Coronary artery (tissue), 2 donors: ENCODE measurements at places on chromosomes 5 and 9.

DNA sequence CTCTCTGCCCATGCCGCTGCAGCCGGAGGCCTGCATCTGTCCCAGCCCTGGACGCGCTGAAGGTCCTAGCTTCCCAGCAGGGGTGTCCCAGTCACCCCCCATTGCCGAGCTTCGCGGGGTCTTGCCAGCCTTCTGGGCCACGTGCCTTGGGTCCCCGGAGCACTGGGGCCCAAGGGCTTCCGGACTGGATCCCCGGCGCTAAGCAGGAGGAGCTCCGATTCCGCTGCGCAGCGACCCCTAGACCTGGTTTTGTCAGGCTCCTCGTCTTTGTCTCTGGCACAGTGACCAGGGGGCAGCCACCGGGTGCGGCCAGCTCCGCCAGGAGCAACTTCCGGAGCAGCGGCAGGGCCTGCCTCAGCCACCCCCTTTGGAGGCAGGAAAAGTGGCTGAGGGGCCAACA is 3.3 kb upstream of the IRX1 start:
- DNase-seq = no peak

DNA sequence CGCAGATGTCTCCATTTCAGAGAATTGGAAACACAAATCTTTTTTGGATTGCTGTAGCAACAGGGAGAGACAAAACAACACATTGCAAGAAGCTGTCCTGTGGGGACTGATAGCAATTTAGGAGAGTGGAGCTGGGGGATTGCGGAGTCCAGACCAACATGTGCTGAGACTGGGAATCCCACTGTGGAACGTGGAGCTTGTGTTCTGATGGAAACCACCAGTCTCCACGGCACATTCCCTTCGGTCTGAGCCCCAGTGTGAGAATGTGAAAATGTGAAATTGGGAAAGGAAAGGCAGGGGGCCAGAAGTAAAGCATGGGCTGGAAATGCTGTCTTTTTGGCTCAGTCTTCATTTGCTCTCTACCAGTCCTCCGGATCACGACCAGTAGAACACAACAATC is 348.8 kb upstream of the TNC start:
- DNase-seq = no peak

GRCh38 chr5:120913396-120913795 is 449.3 kb downstream of the PRR16 start:
- DNase-seq = no peak

GRCh38 chr9:1701113-1701512 is 314.0 kb upstream of the SMARCA2 start:
- no peak for DNase-seq

DNA sequence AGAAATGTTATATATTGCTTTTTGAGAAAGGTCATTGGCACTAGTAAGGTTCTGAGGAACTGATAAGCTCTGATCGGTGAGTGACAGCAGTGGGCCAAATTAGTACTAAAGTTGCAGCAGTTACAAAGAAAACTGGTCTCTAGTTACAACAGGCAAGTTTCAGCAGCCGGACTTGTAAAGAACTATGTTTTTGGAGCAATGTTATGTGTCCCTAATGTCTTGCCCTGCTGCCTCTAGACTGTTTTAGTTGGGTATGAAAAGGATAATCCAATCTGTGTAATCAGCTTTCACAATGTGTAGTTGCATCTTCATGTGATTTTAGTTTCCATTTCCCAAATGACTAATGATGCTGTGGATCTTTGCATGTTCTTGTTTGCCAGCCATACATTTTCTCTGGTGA is 113.5 kb downstream of the CAMK4 start:
- no peak for DNase-seq

- no peak for DNase-seq
Measured at GRCh38 chr9:76519075-76519835, 60.3 kb downstream of the GCNT1 start.

DNA sequence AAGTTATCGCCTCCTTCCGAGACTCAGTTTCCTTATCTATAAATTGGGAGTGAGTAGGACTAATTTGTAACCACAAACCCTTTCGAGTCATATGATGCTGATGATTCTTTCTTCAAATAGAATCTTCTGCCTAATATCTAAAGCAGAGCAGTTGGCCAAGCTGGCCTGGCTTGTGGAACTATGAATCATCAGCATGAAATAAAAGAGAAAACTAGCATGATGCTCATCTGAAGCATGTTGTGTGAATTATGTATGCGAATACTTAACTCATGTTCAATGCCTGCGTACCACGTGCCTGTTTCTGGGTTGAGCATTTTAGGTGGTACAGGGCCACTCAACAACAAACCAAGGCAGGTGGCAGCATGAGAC is 15.0 kb upstream of the ORM1 start:
- DNase-seq = no peak

- DNase-seq = no peak
Measured at GRCh38 chr5:176573564-176574296, 24.6 kb downstream of the CDHR2 start.

GRCh38 chr9:21294364-21294774 is 10.7 kb downstream of the IFNA5 start:
- DNase-seq = no peak

DNA sequence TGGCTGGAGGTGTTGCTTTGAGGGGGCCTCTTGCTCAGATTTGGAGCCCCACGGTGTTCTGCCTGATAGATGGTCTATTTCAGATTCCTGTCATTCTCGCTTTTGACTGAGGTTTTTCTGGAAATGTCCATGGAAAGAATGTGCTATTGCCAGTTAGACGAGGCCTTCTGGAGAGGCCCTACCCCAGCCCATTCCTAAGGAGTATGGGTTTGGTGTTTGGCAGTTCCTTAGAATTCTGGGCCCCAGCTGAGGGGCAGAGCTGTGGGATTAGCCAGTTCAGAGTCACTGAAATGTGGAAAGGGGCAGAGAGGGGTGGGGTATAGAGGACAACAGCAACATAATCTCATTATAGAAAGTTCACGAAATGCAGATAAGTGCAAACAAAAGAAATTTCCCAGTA is 50.5 kb downstream of the GALNT10 start:
- no peak for DNase-seq

GRCh38 chr5:160727296-160727997 is 124.6 kb downstream of the ATP10B start:
- DNase-seq = no peak

GRCh38 chr5:156685481-156685880 is 164.6 kb upstream of the PPP1R2B start:
- DNase-seq = no peak

GRCh38 chr5:88607492-88607891 is 275.5 kb downstream of the MEF2C start:
- no peak for DNase-seq

DNA sequence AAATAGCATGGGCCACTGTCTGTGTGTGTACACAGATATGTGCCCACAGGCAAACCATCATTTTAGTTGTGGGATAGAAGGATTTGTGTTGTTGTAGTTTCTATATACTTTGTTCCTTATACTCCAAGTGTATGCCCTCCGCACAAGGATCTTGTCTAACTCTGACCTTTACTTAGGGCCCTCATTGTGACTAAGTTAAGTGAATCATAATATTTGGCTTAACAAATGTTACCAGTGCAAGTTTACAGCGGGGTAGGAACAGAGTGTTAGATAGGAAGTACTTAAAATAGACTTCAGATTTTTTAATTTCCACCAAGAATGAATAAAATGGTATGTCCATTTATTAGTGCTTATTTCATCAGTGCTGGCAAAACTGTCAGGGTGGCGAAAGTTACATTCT is 29.5 kb upstream of the CYFIP2 start:
- no peak for DNase-seq

DNA sequence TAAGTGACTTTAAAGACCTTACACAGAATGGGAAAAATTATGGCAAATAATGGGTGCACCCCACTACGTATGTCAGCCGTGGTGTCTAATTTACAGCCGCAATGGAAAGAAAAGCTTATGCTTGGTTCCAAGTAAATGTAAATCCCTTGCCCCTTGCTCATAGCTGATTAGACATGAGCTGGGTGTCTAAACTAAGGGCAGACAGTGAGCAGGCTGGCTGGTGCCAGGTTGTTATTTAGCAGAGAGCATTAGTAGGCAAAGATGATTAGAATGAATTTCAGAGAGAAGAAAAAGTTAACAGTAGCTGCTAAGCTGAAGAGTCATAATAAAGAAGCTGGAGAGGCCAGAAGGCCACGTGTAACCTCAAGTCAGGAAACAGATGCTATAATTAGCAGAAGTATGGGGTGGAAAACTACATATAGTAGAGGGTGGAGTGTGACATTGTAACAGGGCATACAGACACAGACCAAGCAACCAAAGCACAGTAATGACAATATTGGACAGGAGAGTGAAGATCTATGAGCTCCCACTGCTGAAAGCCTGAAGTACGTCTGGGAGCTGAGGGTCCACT is 257.7 kb downstream of the MCTP1 start:
- no peak for DNase-seq

- no peak for DNase-seq
Measured at GRCh38 chr5:21071421-21071820, 1083.4 kb upstream of the CDH18 start.

GRCh38 chr9:75184471-75184870 is 96.2 kb downstream of the OSTF1 start:
- no peak for DNase-seq

DNA sequence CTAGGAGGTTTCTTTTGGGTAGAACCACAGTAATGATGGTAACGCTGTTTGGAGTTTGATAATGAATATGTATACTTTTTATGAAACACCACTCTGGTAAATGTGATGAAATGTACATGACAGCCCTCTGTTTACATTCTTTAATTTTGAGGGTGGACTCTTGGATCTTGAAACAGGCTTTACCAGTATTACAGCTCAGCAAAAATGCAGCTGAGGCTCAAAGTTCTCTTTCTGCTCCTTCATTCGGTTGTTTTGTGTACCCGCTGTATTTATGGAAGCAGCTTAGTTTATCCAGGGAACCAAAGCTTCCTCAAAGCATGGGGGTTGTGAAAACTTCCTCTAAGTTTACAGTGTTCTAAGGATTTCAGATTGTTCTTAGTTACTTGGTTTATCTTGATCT is 11.1 kb downstream of the GAPVD1 start:
- no peak for DNase-seq

DNA sequence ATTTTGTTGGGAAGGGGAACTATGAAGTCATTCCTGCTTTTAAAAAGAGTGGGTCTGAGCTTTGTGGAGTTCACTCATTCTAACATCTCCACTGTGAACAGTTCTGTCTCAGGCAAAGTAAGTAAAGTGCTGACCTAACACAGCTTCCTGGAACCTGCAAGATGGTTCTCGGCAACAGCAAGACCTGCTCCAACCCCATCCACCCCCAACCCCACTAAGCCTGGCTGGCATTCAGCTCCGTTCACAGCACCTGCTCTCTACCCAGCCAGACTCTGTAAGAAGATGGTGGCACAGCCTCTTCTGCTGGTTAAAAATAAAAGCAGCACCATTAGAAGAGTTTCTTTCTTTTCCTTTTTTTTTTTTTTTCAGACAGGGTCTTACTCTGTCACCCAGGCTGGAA is 42.0 kb downstream of the EPB41L4B start:
- DNase-seq = no peak

DNA sequence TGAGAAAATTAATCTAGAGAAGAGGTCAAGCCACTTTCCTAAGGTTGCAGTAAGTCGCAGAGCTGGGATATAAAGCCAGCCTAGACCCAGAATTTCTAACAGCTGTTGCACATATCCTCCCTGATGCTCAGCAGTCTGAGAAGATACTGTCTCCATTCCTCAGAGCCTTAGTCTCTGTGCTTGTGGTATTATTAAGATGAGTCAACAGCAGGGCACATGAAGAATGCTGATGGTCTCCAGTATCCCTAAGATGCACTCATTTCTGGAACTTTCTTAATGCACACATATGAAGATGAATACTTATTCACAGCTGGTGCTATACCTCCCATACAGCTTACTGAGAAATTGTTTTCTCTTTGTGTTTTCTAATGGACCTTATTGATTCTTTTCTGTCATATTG is 32.5 kb downstream of the SGCD start:
- no peak for DNase-seq

- DNase-seq = no peak
Measured at GRCh38 chr9:86713970-86714369, 233.3 kb downstream of the GAS1 start.

- DNase-seq = no peak
Measured at GRCh38 chr9:3756071-3756470, 230.3 kb upstream of the RFX3 start.

GRCh38 chr5:78760770-78761169 is 112.2 kb upstream of the LHFPL2 start:
- DNase-seq = no peak

DNA sequence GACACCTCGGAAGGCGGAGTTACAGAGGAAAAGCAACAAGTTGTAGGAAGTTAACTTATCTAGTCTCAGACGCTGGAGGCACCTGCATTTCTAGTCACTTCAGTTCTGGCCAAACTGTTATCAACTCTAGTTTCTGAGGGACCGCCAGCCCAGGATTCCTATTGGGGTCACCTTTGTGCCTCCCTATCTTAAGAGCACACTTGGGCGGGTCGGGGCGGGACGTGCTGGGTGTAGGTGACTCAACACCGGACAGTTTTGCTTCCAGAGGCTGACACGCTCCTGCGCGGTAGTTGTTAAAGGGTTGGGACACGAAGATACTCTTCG is 679 bp upstream of the KDM4C start:
- DNase-seq = no peak

DNA sequence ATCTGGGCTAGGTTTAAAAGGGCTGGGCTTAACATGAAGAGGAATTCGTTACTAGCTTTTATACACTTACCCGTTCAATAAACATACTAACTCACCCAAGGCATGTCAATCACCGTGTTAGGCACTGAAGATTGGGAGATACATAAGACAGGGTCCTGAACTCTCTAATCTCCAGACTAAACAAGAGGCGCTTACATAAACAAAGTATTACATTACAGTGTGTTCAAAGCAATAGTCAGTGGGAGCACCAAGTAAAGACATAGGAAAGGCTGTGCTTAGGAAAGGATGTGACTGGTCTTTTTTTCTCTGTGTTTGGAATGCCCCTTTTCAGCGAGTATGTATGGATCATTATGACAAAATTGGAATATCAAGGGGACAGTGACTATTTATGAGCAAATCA is 203.6 kb upstream of the ADRA1B start:
- DNase-seq = no peak

DNA sequence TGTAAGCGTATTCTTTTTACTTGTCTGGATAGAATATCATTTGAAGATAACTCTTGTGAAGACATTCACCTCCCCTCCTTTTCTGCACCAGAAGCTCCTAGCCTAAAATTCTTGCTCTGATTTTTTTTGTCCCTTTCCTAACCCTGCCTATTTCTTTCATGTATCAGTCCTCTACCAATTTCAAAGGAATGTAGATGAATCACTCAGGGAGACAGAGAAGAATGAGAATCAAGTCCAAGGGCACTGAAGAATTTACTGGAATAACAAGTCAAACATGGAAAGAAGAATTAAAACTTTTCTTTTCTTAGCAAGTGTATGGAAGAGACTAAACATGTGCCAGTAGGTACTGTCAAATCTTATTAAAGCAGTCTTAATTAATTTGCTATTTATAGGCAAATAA is 618.7 kb downstream of the DNAH5 start:
- no peak for DNase-seq

DNA sequence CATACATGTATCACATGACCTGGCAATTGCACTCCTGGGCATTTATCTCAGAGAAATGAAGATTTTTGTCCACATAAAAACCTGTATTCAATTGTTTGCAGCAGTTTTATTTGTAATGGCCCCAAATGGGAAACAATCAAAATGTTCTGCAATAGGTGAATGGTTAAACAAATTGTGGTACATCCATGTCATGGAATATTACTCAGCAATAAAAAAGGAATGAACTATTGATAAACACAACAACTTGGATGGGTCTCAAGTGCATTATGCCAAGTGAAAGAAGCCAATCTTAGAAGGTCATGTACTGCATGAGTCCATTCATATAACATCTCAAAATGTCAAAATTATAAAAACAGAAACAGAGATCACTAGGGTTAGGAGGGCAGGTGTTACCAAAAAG is 1.5 kb upstream of the NDUFS4 start:
- DNase-seq = no peak
